ENCODE measurements at places on chromosomes 6 and 20.

- no peaks in the 10 kb centered on the region for H3K36me3 ChIP-seq
- DNase-seq, result no peak
- peaks cover 38% of the 10 kb centered on the region for H3K27me3 ChIP-seq
- H3K4me1 ChIP-seq, result peaks cover 9% of the 10 kb centered on the region
Measured at GRCh38 chr6:37540390-37540789, 40.7 kb upstream of the CCDC167 start.

GRCh38 chr6:129996387-129996786, 22.0 kb upstream of the L3MBTL3 start:
- no peak overlapping the region for H3K27ac ChIP-seq
- no peaks in the 10 kb centered on the region for H3K36me3 ChIP-seq
- H3K4me1 ChIP-seq, result no peaks in the 10 kb centered on the region
- no peak for DNase-seq

- H3K4me3 ChIP-seq, result no peak overlapping the region
- H3K4me1 ChIP-seq, result no peaks in the 10 kb centered on the region
- no peak for DNase-seq
- H3K27me3 ChIP-seq, result no peaks in the 10 kb centered on the region
Measured at GRCh38 chr6:149201068-149201655, 116.3 kb upstream of the TAB2 start.

GRCh38 chr6:117317261-117317660, 51.9 kb downstream of the VGLL2 start:
- H3K4me1 ChIP-seq, result no peaks in the 10 kb centered on the region
- no peaks in the 10 kb centered on the region for H3K27me3 ChIP-seq
- H3K36me3 ChIP-seq, result no peaks in the 10 kb centered on the region
- H3K27ac ChIP-seq, result no peak overlapping the region
- peak; percentile 49 for DNase-seq

- DNase-seq, result no peak
- H3K4me1 ChIP-seq, result no peaks in the 10 kb centered on the region
- H3K27me3 ChIP-seq, result no peaks in the 10 kb centered on the region
- H3K27ac ChIP-seq, result no peak overlapping the region
- no peak overlapping the region for H3K4me3 ChIP-seq
Measured at GRCh38 chr6:45467853-45468252, 90.1 kb upstream of the SUPT3H start.
